ENCODE measurements at places on chromosomes 1 and 21.
A peak's percentile ranks its signal among the peaks of the same experiment; 100 is the strongest.

GRCh38 chr1:156082309-156083091, at the start of gene MEX3A:
Gene MEX3A (minus strand): TSS chr1:156082465. CDS start chr1:156081998, 467 bp downstream.
- no peak for DNase-seq

GRCh38 chr21:45496151-45496967, 45.9 kb downstream of the SLC19A1 start:
- DNase-seq: no peak

DNA sequence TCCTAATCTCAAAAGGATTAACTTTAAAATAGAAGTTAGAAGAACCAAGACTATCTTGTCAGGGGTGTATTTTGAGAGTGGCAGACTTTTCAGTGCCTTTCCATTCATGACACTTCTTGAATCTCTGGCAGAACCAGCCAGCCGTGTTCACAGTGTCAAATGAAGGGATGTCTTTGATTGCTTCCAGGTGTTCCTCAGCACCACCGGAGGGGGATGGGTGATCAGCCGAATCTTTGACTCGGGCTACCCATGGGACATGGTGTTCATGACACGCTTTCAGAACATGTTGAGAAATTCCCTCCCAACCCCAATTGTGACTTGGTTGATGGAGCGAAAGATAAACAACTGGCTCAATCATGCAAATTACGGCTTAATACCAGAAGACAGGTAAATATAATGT, 32.3 kb downstream of the FMO1 start:
- no peak for DNase-seq

- no peak for DNase-seq
These were observed 14.7 kb upstream of the MFSD2A start for GRCh38 chr1:39940253-39940652.

- no peak for DNase-seq
These were observed 45.4 kb upstream of the SELENON start for GRCh38 chr1:25754470-25755181.

- no peak for DNase-seq
These were observed 3.7 kb downstream of the TRIM46 start for GRCh38 chr1:155177192-155177917.

DNA sequence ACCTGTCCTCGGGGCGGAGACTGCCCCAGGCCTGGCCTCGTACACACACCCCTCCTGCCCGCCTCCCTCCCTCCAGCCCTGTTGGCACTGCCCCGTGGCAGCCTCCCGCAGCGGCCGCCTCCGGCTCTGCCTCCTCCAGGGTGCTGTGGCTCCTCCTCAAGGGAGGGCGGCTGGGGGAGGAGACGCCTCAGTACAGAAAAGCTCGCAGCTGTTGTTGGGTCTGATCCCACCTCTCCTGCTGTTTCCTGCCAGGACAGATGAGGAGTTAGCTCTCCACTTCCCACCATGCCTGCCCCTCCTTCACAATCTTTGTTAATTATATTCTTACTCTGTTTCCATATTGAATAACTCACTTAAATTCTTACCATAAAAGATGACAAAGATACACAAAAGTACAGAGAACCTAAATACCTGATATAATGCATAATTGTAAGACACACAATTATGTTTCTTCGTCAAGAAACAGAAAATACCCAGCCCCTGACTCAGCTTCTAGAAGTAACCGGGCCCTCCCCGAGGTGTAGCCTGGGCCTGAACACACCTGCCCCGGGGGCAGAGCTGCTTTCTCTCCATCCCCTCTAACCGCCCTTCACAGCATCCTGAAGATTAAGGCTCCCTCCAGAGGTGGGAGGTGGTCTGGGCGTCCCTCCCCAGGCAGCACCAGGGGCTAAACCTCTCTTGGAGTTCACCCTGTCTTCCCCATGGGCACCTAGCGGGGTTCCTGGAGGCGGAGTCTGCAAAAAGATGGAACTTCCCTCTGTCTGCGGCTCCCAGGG, 30.6 kb upstream of the COL6A1 start:
- DNase-seq: peak; percentile 12

DNA sequence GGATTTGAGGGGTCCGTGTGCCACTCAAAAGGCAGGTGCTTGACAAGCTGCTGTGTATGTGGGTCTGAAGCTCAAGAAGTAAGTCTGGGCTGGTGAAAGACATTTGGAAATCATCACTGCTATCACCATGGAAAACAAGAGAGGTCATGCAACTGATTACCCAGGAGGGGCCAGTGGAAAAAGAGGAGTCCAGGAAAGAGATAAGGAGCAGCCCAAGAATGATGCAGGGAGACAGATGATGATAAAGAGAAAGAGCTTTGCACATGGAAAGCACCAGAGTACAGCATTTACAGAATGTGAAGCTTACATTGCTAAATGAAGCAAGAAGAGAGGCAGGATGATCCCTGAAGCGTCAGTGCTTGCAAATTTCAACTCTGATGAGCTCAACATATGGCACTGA, 203.2 kb downstream of the SETD4 start:
- DNase-seq: no peak

DNA sequence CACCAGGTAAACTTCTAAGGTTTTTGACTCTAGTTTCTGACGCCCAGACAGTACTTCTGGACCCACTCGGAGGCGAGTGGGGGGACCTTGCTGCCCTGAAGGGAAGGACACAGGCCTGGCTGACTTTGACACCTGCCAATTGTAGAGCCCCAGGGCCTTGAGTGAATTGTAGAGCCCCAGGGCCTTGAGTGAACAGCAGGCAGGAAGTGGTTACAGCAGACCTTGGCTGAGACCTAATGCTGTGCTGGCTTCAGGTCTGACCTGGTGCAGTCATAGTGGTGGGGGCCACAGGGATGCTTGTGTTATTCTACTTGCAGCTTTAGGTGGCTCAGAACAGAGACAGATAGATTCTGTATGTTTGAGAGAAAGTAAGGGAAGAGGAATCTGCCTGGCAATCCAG, 344.3 kb downstream of the DUSP10 start:
- DNase-seq: no peak

DNA sequence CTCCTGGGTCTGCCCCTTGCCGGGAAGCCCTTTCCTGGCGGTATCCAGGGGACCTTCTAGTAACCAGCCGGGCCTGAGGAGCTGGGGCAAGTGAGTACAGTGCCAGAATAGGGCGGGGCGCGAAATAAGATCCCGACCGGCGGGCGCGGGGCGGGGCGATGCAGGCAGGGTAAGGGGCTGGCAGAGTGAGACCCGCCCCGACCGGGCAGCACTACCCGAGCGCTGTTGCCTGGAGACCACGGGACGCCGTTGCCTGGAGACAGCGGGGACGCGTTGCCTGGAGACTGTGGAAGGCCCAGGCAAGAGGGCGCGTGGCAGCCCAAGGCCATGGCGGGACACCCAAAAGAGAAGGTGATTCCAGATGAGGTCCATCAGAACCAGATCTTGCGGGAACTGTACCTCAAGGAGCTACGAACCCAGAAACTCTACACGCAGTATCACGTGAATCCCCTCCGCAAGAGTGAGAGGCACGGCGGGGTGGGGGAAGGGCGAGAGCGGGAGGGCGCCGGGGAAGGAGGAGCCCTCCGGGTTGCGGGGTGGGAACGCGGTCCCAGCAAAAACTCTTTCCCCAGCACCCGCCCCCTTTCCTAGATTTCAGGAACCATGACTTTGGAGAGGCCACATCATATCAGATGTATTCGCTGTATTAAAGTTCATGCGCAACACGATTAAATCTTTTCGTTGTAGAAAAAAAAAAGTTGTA, 24.3 kb downstream of the EBNA1BP2 start:
- DNase-seq: peak; percentile 26

DNA sequence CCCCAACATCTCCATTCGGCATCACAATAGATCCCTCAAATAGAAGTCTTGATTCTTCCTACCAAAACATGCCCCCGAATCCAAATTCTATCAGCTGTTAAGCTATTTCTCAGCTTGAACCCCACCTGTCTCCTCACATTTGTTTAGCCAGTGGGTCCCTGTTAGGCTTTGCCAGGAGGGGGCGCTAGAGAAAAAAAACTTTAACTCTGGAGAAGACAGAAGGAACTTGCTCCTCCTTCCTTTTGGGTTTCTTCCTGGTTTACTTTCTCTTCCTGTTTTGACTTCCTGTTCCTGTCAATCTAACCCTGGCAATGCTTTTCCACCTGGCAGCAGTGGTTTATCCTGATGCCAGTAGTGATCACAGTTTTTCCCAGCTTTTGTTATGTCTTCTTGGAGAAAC, 95.6 kb upstream of the KCNK1 start:
- peak; percentile 65 for DNase-seq

GRCh38 chr1:45522324-45523104, 830 bp upstream of the PRDX1 start:
- DNase-seq: peak; percentile 44

All from HCT116 (cell line).